ENCODE measurements at places on chromosomes 6 and 20. TPM values are rescaled to one million over a fixed set of nuclear protein-coding genes. Genes with fewer than 3 reads are reported as not detected.
A peak's percentile ranks its signal among the peaks of the same experiment; 100 is the strongest.

- DNase-seq, result no peak
- peaks cover 16% of the 10 kb centered on the region for H3K4me1 ChIP-seq
- H3K36me3 ChIP-seq, result no peaks in the 10 kb centered on the region
- no peaks in the 10 kb centered on the region for H3K27me3 ChIP-seq
These were observed 55.2 kb upstream of the RNF24 start for GRCh38 chr20:4070323-4071177.

DNA sequence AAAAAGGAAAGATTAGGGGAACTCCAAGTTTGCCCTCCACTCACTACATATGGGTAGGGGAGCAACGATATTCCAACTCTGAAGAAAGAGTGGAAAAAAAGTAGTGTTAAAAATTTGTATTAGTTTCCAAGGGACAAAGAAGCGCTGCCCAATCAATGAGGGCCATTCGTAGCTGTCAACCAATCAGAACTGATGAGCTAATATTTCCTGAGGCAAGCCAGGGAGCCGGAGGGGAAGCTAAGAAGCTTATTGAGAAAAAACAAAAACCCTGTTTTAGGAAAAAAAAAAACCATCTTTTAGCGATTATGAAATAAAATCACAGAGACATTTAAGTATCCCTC, 59.5 kb downstream of the TRIM38 start:
- no peaks in the 10 kb centered on the region for H3K27me3 ChIP-seq
- peaks cover 52% of the 10 kb centered on the region for H3K4me1 ChIP-seq
- H3K4me3 ChIP-seq, result peak overlapping the region; percentile 41

DNA sequence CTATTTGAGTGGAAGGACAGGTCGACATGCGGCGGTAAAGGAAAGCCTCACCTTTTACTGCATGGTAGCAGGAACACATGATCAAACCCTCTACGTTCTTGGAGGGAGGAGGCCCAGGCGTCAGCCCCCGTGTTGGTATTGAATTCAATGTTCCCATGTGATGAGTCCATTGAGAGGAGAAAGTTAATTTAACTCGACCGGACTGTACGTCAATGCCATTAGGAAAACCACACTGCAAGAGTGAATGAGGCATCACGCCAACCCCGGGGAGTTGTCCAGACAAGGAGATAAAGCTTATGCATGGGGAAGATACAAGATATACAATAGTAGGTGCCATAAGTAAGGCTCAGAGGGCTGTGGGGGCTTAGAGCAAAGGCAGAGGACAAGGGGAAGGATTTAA, 213.9 kb upstream of the ECI2 start:
- no peaks in the 10 kb centered on the region for H3K36me3 ChIP-seq
- no peak for DNase-seq
- no peaks in the 10 kb centered on the region for H3K27me3 ChIP-seq

GRCh38 chr6:49782725-49783124, 4.4 kb downstream of the PGK2 start:
- no peaks in the 10 kb centered on the region for H3K36me3 ChIP-seq
- no peak for DNase-seq
- no peak overlapping the region for H3K4me3 ChIP-seq
- no peaks in the 10 kb centered on the region for H3K27me3 ChIP-seq
- no peaks in the 10 kb centered on the region for H3K4me1 ChIP-seq
- no peak overlapping the region for H3K27ac ChIP-seq

GRCh38 chr6:11769244-11769643, 9.4 kb downstream of the ADTRP start:
- H3K4me1 ChIP-seq, result peaks cover 71% of the 10 kb centered on the region
- peak overlapping the region; percentile 89 for H3K27ac ChIP-seq

DNA sequence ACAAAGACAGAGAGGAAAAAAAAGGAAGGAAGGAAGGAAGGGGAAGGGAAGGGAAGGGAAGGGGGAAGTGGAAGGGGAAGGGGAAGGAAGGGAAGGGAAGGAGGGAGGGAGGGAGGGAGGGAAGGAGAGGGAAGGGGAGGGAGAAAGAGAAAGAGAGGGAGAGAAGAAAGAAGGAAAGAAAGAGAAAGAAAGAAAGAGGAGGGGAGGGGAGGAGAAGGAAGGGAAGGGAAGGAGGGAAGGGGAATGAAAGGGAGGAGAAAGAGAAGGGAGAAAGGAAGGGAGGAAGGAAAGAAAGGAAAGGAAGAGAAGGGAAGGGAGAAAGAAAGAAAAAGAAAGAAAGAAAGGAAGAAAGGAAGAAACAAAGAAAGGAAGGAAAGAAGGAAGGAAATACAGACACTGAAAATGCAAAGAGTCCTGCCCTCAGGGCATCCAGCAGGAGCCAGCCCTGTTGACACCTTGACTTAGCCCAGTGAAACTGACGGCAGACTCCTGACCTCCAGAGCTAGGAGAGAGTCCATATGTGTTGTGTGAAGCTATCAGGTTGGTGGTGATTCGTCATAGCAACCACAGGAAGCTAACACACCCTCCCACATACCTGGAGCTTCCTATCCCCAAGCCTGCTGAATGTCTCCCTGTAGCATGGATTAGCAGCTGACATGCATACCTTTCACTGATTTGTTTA, 58.7 kb upstream of the SULF2 start:
- DNase-seq, result no peak
- H3K27ac ChIP-seq, result no peak overlapping the region
- no peak overlapping the region for H3K4me3 ChIP-seq
- no peaks in the 10 kb centered on the region for H3K36me3 ChIP-seq

DNA sequence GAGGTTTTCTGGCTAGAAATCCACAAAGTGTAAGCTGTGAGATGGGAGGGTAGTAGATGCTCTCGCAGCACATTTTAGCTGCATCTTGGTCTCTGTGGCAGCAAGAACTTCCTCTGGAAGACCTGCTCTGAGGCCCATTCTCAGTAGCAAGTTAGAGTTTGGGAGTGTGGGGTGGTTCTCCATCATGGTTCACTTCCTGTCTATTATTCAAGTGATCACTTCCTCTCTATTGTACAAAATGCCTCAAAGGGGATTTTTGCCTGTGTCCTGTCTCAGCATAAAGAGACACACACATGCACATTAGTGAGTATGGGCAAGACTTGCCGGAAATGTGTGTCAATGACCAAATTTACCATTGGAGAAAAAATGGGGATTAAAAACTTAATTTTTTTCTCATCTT, 42.5 kb downstream of the LYRM2 start:
- no peak for DNase-seq
- H3K4me1 ChIP-seq, result no peaks in the 10 kb centered on the region
- no peak overlapping the region for H3K4me3 ChIP-seq
- no peaks in the 10 kb centered on the region for H3K36me3 ChIP-seq

DNA sequence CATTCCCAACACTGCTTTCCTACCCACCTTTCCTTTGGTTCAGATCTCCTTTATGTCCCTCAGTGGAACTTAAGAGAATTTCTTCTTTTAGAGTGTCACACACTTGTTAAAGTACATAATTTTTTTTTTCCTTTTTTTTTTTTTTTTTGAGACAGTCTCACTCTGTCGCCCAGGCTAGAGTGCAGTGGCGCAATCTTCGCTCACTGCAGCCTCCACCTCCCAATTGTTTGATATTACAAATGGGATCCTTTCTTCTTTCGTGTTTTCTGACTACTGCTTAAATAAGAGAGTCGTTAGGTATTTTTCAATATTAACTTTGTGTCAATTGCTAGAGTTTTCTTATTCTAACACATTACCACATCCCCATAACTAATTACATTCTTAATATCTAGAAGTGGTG, 29.1 kb downstream of the NUP153 start:
- DNase-seq, result no peak
- H3K4me3 ChIP-seq, result no peak overlapping the region
- H3K4me1 ChIP-seq, result no peaks in the 10 kb centered on the region
- peaks cover 42% of the 10 kb centered on the region for H3K36me3 ChIP-seq
- H3K27ac ChIP-seq, result no peak overlapping the region

The DCBLD1 gene
- total RNA-seq, result 10.5 TPM

Data from stomach (tissue), 19 donors.